ENCODE measurements at places on chromosomes 4 and X. TPM values are rescaled to one million over a fixed set of nuclear protein-coding genes. Genes with fewer than 3 reads are reported as not detected.

DNA sequence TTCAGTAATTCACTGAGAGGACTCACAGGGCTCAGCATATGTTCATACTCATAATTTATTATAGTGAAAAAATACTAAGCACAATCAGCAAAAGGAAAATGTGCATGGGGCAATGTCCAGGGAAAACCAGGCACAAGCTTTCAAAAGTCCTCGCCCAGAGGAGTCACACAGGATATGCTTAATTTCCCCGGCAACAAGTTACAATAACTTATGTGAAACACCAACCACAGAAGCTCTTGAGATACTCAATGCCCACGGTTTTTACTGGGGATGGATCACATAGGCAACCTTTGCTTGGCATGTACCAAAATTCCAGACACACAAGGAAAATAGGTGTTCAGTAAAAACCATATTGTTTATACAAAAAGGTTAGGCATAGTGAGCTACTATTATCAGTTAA lies 38.5 kb upstream of the STPG2 start:
- DNase-seq, result peak; percentile 53

DNA sequence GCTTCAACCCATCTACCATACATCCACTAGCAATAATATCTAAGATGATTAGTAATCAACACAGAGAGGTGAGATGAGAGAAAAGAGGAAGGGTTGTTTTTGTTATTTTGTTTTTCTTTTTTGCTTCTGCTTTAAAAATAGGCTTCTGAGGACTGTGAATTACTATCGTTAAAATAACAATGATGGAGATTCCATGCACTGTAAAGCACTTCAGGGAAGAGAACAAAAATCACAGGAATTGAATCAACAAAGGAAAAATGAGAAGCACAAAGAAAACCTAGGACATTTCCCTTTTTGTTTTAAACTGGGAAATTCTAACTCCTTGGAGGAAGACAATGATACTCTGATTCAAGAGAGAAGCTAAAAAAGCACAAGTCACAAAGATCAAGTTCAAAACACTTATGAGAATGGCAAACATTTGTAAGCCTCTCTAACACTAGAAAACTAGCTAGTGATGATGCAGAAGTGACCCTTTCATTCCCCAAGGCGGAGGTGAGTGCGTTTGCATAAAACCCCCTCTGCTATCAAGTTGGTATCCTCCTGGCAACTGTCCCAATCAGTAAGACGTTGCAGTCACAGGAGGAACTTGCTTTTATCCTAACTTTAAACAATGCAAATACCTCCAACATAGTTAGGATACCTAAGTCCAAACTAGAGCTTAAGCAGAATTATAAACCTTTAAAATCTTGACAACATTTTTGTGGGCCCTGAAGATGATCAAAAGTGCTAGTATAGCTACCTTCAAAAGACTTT lies 308.5 kb downstream of the CAMK2D start:
- peak; percentile 32 for DNase-seq

- DNase-seq, result no peak
Observed at GRCh38 chr4:123675567-123675966, 279.0 kb downstream of the SPRY1 start.

Gene CAPN6
- total RNA-seq, result not detected
